GM04503 (cell line): ENCODE measurements at places on chromosomes 4 and X.
A peak's percentile ranks its signal among the peaks of the same experiment; 100 is the strongest.

DNA sequence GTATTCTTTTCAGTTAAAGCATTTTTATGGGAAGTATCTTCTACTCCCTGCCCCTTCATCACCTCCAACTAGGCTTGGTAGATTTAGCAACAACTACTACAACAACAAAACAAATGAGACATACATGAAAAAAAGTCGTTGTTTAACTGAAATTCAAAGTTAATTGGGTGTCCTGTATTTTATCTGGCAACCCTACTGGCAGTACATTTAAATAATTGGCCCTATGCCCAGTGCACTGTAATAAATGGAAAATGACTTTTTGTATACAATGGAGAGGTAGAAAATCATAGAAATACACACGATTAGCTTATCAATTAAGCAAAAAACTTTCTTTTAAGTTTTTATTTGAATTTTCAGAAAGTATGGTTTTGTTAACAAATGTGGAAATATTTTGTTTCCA is 21.4 kb upstream of the CLGN start:
- DNase-seq: no peak

DNA sequence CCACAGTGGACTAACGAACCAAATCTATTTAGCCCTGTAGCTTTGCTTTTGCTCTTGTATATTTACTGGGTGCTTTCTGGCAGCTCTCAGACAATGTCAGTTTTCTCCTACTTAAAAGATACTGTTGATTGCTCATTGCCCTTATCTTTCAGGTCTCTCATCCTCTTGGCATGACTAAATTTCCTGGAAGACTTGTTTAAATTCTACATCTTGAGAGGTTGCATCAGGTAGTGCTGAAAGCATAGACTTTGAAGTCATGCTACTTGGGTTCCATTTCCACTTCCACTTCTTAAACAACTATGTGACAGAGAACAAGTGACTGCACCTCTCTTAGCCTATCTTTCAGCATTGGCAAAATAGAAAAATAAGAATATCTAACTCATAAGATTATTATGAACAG is 8.4 kb downstream of the TDO2 start:
- no peak for DNase-seq

DNA sequence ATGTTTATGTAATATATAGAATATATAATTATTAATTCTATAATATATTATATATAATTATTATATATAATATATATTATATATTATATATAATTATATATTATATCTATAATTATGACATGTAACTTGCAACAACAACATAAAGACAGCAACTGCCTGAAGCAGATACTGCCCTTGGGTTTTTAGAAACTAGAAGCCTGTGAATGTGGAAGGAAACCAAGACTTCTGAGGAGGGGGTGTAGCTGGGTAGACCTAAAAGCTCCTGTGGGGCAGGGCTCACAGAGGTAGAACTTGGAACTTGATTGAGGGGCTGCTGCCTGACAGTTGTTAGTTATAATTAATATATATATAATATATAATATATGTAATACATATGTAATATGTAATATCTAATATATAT is 167.2 kb upstream of the SLIT2 start:
- DNase-seq: no peak

GRCh38 chr4:84920617-84921016 is 45.9 kb downstream of the WDFY3 start:
- DNase-seq: peak; percentile 43

GRCh38 chrX:39022106-39022505 is 220.8 kb downstream of the MID1IP1 start:
- DNase-seq: no peak

- DNase-seq: no peak
Measured at GRCh38 chr4:182400081-182400480, 156.9 kb downstream of the TENM3 start.

- peak; percentile 31 for DNase-seq
Measured at GRCh38 chr4:125780164-125780563, 465.4 kb downstream of the FAT4 start.

DNA sequence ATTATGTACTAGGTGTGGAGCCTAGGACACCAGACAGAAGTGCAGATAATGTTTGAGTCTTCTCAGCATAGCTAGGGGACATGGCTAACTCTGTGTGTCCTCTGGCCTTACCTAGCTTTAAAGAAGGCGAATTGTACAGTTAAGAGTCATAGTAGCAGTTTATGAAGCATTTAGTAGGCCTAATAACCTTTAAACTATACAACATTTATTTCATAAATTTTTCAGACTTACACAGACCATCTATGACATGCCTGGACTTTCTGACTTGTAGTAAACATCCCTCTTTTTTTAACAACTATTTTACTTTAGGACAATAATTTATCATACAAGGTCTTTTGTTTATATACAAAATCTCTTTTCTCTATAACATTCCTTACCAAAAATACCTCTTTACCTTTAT is 37.4 kb downstream of the ETNPPL start:
- DNase-seq: no peak

GRCh38 chr4:35105486-35105885 is 1138.8 kb downstream of the ARAP2 start:
- DNase-seq: no peak

GRCh38 chrX:77937291-77937690 is 26.8 kb downstream of the ATP7A start:
- no peak for DNase-seq

DNA sequence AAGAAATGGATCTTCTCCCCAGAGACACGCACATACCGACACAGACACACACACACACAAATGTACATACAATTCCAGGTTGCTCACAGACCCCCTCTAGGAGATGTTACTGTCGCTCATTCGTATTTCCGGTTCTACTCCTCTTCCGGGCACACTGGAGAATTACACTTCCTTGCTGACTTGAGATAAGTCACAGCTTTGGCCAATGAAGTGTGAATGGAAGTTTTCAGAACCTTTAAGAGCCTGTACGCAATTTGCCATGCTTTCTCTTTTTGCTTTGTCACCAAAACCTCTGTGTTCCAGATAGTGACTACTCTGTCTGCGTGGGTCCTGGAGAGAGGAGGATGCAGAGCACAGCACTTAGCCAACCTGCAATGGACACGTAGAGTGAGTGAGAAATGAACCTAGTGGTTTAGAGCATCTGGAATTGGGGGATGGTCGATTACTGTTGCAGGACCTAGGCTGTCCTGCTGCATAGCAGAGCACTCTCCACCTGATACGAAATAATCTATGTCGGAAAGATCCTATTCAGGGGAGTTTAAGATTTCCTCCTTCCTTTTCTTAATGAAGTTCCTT is 239.5 kb upstream of the TET2 start:
- DNase-seq: no peak

DNA sequence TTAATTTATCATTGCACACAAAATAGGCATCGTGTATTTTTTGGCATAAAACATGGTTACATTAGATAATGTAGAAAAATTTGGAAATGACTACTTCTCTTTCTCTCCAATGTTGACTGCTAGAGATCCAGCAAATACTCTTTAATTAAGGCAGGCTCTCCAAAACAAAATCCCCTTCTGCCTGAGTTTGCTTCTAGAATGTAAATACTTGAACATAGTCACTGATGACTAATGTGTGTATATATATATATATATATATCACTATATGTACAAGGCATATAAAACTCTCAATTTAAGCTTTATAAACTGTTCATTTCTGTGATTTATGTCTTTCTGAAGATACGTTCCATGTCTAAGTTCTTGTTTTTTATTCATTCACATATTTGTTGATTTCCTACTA is 67.2 kb upstream of the CAMK2D start:
- no peak for DNase-seq

GRCh38 chr4:83217721-83218522 is 66.7 kb downstream of the COQ2 start:
- DNase-seq: no peak

GRCh38 chrX:25600776-25601175 is 537.4 kb upstream of the MAGEB18 start:
- no peak for DNase-seq

DNA sequence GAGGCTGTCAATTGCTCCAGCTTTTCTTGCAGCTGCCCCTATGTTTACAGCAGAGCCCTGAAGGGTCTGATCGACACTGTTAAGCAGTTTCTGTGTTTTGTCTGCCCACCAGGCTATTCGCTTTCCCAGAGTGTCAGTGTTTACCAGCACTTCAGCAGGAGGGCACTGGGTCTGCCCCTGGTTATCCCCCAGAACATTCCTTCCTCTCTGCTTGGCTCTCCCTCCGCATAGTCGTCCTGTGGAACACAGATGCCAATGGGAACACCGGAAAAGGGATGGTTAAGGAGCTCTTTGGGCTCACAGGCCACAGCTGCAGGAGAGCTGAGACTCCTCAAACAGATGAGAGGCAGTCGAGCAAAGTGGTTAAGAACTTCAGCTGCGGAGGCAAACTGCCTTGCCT is 71.3 kb upstream of the FBXW7 start:
- no peak for DNase-seq

- no peak for DNase-seq
Measured at GRCh38 chr4:100681289-100681688, 163.5 kb upstream of the EMCN start.

- DNase-seq: no peak
Measured at GRCh38 chr4:119832776-119833175, 204.2 kb upstream of the PDE5A start.

GRCh38 chr4:169987327-169988228 is 38.6 kb downstream of the MFAP3L start:
- DNase-seq: no peak

GRCh38 chr4:80566203-80566872 is 230.8 kb downstream of the CFAP299 start:
- DNase-seq: no peak

- no peak for DNase-seq
Measured at GRCh38 chr4:156378033-156378665, 424.5 kb upstream of the CTSO start.

GRCh38 chr4:11743976-11744375 is 315.3 kb upstream of the HS3ST1 start:
- no peak for DNase-seq

DNA sequence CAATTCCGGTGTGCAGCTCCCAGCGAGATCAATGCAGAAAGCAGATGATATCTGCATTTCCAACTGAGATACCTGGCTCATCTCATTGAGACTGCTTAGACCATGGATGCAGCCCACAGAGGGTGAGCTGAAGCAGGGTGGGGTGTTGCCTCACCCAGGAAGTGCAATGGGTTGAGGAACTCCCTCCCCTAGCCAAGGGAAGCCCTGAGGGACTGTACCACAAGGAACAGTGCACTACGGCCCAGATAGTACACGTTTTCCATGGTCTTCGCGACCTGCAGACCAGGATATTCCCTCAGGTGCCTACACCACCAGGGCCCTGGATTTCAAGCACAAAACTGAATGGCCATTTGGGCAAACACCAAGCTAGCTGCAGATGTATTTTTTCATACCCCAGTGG is 150.0 kb downstream of the TET2 start:
- no peak for DNase-seq

- DNase-seq: no peak
Measured at GRCh38 chrX:150692831-150693724, at the start of gene MTMR1. MTMR1 (plus strand) TSS chrX:150693396; CDS start chrX:150693531, 135 bp downstream.

- no peak for DNase-seq
Measured at GRCh38 chr4:7043284-7044136, at the start of gene TADA2B. TADA2B (plus strand) TSS chr4:7043372; CDS start chr4:7043580, 208 bp downstream.

DNA sequence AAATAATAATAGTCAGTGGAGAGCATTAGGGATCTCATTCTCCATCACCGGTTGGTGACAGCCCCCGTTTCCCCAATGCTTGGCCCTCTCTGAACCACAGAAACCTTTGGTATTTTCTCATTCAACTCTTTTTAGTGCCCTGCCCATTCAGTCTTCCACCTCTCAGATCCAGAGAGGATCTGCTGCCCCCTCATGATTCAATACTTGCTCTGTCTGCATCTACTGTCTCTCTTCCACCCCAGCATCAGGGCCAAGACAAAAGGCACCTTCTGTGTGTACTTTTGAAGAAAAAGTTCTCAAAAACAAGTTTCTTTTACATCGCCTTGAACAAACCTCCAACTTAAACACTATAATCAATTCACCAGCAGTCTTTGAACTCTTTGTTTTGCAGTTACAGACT is 19.3 kb downstream of the CLTRN start:
- DNase-seq: no peak

DNA sequence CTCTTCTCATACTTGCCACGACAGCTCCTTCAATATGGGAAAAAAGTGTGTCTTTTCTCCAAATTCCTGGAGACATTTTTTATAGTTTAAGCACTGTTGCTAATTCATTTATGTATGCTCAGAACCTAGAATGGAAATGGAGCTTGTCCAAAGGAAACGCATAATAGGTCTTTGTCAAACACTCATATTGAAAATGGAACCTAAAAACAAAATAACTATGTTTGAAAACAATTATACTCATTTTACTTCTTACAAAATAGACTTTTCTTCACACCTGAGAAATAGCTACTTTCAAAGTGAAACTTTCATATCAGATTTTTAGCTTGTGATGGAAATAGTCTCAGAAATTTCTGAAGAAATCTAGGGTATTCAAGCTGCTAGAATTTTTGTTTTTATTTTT is 529.7 kb upstream of the BOD1L1 start:
- no peak for DNase-seq

DNA sequence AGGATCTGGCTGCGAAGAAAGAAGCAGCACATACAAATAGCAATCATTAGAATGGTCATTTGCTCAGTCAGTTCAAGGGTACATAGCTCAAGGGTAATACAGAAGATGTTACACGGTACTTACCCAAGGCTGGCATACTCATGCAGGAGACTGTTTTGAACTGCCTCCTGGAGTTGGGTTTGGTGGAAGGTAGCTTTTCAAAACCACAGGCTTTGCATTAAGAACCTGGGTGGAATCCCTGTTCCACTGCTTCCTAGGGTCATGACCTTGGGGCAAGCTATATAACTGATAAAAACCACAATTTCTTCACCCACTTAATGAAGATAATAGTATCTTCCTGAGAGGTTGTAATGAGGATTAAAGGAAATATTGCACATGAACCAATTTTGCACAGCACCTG is 36.5 kb downstream of the TBC1D9 start:
- no peak for DNase-seq

DNA sequence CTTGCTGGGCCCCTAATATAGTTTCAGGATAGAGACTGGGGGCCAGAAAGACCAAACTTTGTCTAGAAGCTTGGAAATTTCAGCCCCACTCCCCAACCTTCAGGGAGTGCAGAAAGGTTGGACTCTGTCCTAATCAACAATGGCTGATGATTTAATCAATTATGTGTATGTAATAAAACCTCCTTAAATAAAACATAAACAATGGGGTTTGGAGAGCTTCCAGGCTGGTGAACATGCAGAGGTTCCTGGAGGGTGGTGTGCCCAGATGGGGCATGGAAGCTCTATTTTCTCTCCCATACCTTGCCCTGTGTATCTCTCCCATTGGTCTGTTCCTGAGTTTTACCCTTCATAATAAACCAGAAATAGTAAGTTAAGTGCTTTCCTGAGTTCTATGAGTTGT is 174.2 kb downstream of the GC start:
- no peak for DNase-seq

GRCh38 chrX:12580548-12580947 is 210.7 kb upstream of the PRPS2 start:
- no peak for DNase-seq

GRCh38 chrX:119790977-119791436 is 423 bp downstream of the RPL39 start:
- no peak for DNase-seq

- DNase-seq: no peak
Measured at GRCh38 chrX:108091878-108092291, 307 bp downstream of the ATG4A start.

GRCh38 chr4:94240384-94240783 is 32.7 kb downstream of the SMARCAD1 start:
- no peak for DNase-seq

- no peak for DNase-seq
Measured at GRCh38 chr4:138450546-138451275, 208.6 kb upstream of the SLC7A11 start.
